ENCODE measurements at places on chromosomes 12 and 14.

GRCh38 chr12:44021471-44021971 lies 185.6 kb downstream of the TMEM117 start:
- H3K27ac ChIP-seq, result no peak overlapping the region
- H3K4me3 ChIP-seq, result no peak overlapping the region
- no peak for DNase-seq
- H3K27me3 ChIP-seq, result no peaks in the 10 kb centered on the region
- H3K4me1 ChIP-seq, result no peaks in the 10 kb centered on the region

DNA sequence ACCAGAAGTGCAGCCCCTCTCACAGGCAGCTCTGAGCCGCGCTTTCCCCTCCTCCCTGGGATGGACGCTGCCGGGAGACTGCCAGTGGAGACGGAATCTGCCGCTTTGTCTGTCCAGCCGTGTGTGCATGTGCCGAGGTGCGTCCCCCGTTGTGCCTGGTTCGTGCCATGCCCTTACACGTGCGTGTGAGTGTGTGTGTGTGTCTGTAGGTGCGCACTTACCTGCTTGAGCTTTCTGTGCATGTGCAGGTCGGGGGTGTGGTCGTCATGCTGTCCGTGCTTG lies 12.3 kb upstream of the TAMALIN start:
- no peak overlapping the region for H3K27ac ChIP-seq
- H3K36me3 ChIP-seq, result peaks cover 30% of the 10 kb centered on the region
- H3K4me3 ChIP-seq, result no peak overlapping the region
- H3K27me3 ChIP-seq, result no peaks in the 10 kb centered on the region
- H3K4me1 ChIP-seq, result peaks cover 11% of the 10 kb centered on the region

DNA sequence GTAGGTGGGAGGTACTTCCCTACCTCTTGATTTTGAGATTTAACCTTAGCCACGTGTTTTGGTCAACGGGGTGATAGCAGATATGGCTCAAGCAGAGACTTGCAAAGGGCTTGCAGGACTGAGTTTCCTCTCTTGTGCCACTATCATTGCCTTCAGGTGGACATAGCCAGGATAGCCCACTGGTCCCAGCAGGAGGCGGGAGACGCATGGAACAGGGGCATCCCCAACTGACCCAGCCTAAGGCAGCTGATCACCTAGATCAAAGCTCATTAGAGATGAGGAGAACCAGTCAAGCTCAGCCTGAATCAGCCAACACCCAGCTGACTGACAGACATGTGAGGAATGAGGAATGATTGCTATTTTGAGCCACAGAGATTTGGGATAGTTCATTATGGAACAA lies 49.6 kb downstream of the CALM1 start:
- H3K27me3 ChIP-seq, result peaks cover 6% of the 10 kb centered on the region
- DNase-seq, result no peak
- no peaks in the 10 kb centered on the region for H3K4me1 ChIP-seq
- no peaks in the 10 kb centered on the region for H3K36me3 ChIP-seq
- no peak overlapping the region for H3K27ac ChIP-seq
- H3K4me3 ChIP-seq, result no peak overlapping the region

DNA sequence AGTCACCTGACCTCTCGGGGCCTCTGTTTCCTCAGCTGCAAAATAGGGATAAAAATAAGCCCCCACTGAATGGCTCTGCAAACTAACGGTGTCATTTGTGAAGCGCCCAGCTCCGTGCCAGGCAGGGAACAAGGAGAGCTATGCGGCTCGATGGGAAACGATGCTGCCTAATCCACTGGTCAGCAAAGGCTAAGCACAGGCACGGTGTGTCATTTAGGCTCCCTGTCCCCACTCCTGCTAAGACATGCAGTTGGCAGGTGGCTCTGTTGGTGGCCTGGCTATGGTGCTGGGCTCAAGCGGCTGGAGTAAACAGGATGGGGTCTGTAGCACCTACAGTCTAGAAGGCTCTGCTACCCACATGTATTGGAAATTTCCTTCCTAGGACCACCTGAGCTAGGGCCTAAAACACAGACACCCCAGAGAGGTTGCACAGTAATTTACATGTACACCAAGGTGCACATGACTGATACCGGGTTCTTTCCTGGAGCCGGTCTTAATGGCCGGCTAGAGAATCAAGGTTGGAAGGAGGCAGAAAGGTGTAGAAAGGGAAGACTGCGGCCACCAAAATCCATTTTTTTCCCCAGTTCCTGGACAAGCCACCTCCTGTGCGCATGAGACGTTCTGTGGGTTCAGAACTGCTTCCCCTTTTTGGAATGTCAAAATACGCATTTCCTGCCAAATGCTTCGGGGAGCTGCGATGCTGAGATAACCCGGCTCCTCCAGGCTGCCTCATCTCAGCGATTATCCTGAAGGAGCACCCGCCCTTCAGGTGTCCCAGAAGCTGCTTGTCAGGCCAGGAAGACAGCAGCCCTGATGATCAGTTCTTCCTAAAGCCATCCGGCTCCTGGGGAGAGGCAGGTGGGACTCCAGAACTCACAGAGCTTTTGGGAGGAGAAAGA lies 1.0 kb downstream of the CACNA2D4 start:
- H3K4me1 ChIP-seq, result no peaks in the 10 kb centered on the region
- DNase-seq, result no peak
- H3K27me3 ChIP-seq, result peaks cover 66% of the 10 kb centered on the region
- H3K27ac ChIP-seq, result no peak overlapping the region

- no peaks in the 10 kb centered on the region for H3K27me3 ChIP-seq
- H3K36me3 ChIP-seq, result no peaks in the 10 kb centered on the region
- DNase-seq, result peak; percentile 67
Measured at GRCh38 chr12:2958432-2959191, 585 bp upstream of the TEAD4 start.

DNA sequence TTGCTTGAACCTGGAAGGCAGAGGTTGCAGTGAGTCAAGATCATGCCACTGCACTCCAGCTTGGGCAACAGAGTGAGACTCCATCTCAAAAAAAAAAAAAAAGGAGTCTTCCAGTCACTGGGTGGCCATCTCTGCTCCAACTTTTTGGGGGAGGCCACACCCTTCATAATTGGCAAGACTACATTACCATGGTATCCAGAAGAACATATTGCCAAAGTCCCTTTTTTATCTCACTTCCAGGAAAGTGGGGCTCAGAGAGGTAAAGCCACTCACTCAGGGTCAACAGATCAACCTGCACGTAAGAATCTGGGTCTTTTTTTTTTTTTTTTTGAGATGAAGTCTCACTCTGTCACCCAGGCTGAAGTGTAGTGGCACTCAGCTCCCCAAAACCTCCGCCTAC lies 5.0 kb upstream of the CD63 start:
- no peaks in the 10 kb centered on the region for H3K27me3 ChIP-seq
- no peak overlapping the region for H3K4me3 ChIP-seq
- H3K4me1 ChIP-seq, result peaks cover 8% of the 10 kb centered on the region
- H3K36me3 ChIP-seq, result no peaks in the 10 kb centered on the region
- no peak overlapping the region for H3K27ac ChIP-seq

DNA sequence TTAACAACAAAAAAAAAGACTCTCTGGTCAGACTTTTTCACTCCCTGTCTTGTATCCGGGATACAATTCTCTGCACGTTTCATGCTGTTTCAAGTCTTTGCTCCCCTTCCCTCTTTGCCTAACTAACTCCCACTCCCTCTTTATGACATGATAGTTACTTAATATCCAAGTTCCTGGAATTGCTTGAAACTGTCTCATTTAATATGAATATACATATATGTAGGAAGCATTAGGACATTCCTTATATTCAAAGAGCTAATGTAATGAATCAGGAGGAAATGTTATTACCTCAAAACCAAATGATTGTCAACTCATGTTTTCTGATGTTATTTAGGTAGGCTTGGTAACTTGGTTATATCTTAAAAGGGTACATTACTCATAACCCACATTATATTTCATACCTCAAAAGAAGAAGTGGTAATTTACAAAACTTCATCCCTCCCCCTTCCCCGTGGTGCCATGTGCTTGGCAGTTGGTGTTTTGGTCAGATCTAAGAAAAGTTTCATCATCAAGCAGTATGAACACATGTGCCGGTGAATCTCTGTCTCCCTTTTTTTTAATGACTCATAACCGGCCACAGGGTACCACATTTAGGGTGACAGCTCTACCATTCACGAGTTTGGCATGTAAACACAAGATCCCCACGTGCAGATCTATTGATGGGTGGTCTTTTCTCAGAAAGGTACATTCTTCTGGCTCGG lies 56.5 kb downstream of the HCAR2 start:
- H3K36me3 ChIP-seq, result no peaks in the 10 kb centered on the region
- no peak overlapping the region for H3K27ac ChIP-seq
- no peaks in the 10 kb centered on the region for H3K4me1 ChIP-seq
- peak; percentile 88 for DNase-seq
- H3K27me3 ChIP-seq, result no peaks in the 10 kb centered on the region
- H3K4me3 ChIP-seq, result no peak overlapping the region

DNA sequence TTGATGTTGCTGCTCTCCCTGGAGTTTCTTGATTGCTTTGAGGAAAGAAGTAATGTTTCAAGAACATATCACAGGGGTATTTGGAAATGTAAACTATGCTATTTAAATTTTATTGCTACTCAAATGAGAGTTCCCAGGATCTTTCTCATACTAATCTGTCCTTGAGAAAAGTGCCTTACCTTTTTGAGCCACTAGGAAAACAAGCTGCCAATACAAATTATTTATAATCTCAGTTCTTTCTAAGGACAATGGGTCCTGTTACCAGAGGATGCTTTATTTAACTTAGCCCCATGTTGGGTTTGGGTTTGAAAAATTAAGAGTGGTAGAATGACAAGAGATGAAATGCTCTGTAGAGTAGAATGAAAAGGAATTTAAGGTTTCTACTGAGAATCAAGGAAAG lies 258.2 kb upstream of the PRKD1 start:
- H3K27me3 ChIP-seq, result no peaks in the 10 kb centered on the region
- no peak for DNase-seq
- no peaks in the 10 kb centered on the region for H3K36me3 ChIP-seq
- H3K4me1 ChIP-seq, result peaks cover 4% of the 10 kb centered on the region

- H3K27ac ChIP-seq, result no peak overlapping the region
- H3K27me3 ChIP-seq, result no peaks in the 10 kb centered on the region
- H3K4me3 ChIP-seq, result no peak overlapping the region
- no peak for DNase-seq
Measured at GRCh38 chr12:79360286-79360685, 330.5 kb downstream of the PAWR start.

DNA sequence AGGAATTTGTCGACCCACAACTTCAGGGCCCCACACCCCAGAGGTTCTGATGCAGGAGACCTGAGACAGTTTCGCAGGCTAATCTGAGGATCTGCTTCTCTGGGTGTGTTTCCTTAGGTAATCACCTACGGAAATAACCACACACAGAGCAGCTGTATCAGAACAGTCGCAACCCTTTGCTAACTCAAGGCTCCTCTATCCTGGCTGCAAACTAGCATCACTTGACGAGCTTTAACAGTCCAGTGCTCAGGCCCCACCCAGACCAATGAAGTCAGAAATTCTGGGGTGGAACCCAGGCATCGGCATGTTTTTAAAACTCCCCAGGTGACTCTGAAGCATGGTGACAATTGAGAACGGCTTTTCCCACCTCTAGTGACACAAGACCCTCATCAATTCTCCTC lies 20.7 kb downstream of the SLC7A7 start:
- DNase-seq, result no peak
- no peaks in the 10 kb centered on the region for H3K4me1 ChIP-seq
- no peaks in the 10 kb centered on the region for H3K36me3 ChIP-seq
- no peak overlapping the region for H3K4me3 ChIP-seq

- H3K4me1 ChIP-seq, result no peaks in the 10 kb centered on the region
- no peak for DNase-seq
- H3K4me3 ChIP-seq, result no peak overlapping the region
- no peaks in the 10 kb centered on the region for H3K36me3 ChIP-seq
Measured at GRCh38 chr14:58071341-58071740, 80.7 kb downstream of the ARMH4 start.

DNA sequence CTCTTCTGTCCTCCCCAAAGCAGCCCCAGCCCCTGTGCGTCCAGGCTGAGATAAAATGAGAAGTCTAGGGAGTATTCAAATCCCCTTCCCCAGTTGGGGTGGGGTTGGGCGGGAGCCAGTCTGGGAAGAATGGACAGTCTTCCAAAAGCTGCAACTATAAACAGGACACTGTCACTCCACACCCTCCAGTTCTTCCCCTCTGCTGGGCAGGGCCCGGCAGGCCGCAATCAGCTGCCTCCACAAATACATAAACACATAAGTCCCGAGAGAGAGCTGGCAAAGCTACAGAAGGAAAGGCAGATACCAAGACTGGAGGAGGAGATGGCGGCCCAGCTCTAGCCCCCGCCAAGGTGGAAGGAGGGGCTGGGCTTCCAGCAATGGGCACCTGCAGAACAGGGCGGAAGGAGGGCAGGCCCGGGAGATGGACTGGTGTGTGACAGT lies 12.7 kb downstream of the LTBP2 start:
- H3K4me3 ChIP-seq, result no peak overlapping the region
- peak overlapping the region; percentile 78 for H3K27ac ChIP-seq
- peaks cover 10% of the 10 kb centered on the region for H3K36me3 ChIP-seq
- H3K4me1 ChIP-seq, result peaks cover 48% of the 10 kb centered on the region
- peak; percentile 73 for DNase-seq
- no peaks in the 10 kb centered on the region for H3K27me3 ChIP-seq

GRCh38 chr14:78823035-78823434 lies 652.9 kb downstream of the NRXN3 start:
- no peak overlapping the region for H3K27ac ChIP-seq
- no peaks in the 10 kb centered on the region for H3K36me3 ChIP-seq

DNA sequence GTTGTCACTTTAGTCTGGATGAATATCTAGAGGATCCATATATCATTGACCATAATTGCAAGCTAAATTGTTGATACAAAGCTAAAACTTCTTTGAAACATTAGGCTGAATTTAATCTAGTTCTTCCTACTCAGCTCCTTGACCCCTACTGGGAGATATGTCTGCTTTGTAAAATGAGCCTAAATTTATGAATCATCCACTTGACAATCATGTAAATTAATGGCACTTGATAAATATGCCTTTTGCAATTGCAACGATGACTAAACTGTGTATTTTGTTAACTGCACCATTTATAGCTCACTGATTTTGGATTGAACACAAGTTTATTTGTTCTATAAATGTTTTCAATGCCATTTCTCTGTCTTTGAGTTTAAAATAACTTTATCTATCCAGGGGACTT lies 1616.5 kb upstream of the FLRT2 start:
- no peak overlapping the region for H3K4me3 ChIP-seq
- DNase-seq, result peak; percentile 43
- no peaks in the 10 kb centered on the region for H3K36me3 ChIP-seq

DNA sequence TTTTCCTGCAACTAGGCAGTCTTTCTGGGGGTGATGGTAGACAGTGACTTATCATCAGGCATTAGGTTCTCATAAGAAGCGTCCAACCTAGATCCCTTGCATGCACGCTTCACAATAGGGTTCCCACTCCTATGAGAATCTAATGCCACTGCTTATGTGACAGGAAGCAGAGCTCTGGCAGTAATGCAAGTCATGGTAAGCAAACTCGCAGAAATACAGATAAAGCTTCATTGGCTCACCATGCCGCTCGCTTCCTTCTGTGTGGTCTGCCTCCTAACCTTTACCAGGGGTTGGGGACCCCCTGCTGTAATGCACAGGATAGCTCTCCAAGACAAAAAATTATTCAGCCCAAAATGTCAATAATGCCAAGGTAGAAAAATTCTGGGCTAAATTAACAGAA lies 864.2 kb downstream of the TRHDE start:
- H3K4me1 ChIP-seq, result no peaks in the 10 kb centered on the region
- no peak for DNase-seq
- no peak overlapping the region for H3K27ac ChIP-seq
- H3K36me3 ChIP-seq, result no peaks in the 10 kb centered on the region
- no peak overlapping the region for H3K4me3 ChIP-seq
